DMS153 (cell line): ENCODE measurements at places on chromosomes 13 and 19.

GRCh38 chr19:2577722-2578335, 101.9 kb downstream of the GADD45B start:
- DNase-seq, result no peak

DNA sequence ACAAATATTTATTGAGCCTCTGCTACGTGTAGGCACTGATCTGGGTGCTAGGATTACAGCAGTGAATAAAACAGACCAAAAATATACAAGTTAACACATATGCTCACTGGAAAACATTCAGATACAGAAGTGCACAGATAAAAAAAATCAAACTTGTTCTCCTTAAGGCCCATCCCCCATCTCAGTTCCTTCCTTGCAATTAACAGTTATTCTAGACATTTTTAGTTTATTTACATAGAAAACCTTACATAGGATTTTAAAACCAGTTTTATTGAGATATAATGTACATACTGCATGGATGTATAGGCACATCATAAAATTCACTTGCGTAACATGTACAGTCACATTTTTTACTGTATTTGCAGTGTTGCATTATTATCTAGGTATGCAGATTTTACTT, 36.5 kb upstream of the HMGB1 start:
- no peak for DNase-seq

- DNase-seq, result no peak
These were observed 696.3 kb upstream of the SLC10A2 start for GRCh38 chr13:103762523-103762922.

- no peak for DNase-seq
These were observed 6.2 kb downstream of the SULT2B1 start for GRCh38 chr19:48558018-48558684.

- no peak for DNase-seq
These were observed 263.4 kb downstream of the POU4F1 start for GRCh38 chr13:78339927-78340326.

DNA sequence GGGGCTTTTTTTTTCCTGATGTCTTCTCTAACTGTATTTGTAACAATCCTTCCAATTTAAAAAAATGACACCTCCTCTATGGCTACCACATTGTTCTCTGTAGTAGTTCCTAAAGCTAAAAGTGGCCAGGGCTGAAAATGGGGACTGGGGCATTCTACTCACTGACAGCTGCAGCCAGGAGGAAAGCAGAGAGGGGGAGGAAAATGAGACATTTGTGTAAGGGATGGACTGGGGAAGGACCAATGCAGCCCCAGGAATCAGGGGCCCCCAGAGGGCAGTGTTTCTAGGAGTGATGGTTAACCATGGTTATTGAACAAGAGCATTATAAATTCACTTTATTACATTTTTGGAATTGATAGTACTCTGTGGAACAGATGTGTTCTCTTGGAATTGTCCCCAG, 34.3 kb upstream of the C1QTNF9 start:
- no peak for DNase-seq

- no peak for DNase-seq
These were observed 14.0 kb downstream of the ADGRE5 start for GRCh38 chr19:14395262-14395661.

- DNase-seq, result no peak
These were observed 65.4 kb downstream of the TUBGCP3 start for GRCh38 chr13:112522578-112522977.

DNA sequence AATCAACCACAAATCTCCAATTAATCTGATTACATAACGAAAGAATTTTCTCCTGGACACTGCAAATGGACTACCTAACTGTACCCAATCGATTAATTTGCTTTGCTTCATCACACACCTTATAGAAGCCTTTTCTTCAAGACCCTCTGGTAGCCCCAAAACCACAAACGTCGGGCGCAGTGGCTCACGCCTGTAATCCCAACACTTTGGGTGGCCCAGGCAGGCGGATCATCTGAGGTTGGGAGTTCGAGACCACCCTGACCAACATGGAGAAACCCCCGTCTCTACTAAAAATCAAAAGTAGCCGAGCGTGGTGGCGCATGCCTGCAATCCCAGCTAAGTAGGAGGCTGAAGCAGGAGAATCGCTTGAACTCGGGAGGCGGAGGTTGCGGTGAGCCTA, 42.9 kb upstream of the ZNF429 start:
- DNase-seq, result no peak

GRCh38 chr19:10431254-10431942, 11.1 kb downstream of the PDE4A start:
- DNase-seq, result no peak

DNA sequence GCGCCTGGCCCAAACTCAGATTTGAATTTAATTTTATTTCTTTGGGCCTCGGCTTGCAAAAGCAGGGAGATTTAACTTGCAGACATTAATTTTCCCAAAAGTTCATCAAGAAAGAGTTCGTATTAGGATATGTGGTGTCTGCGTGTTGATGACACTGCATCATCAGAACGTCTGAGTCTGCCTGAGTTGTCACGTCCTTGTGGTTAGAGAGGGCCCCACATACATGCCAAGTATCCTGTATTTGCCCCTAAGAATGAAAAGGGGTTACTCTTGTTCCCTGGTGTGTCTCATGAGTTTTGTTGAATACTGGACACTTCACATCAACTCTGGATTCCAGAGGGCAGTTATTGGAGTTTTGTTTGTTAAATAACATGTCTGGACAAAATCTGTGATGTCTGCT, 5.6 kb upstream of the TEX29 start:
- no peak for DNase-seq

GRCh38 chr19:19532806-19533701, 4.3 kb downstream of the YJEFN3 start:
- no peak for DNase-seq

- DNase-seq, result no peak
These were observed 28.5 kb downstream of the TRPM4 start for GRCh38 chr19:49186108-49186507.

DNA sequence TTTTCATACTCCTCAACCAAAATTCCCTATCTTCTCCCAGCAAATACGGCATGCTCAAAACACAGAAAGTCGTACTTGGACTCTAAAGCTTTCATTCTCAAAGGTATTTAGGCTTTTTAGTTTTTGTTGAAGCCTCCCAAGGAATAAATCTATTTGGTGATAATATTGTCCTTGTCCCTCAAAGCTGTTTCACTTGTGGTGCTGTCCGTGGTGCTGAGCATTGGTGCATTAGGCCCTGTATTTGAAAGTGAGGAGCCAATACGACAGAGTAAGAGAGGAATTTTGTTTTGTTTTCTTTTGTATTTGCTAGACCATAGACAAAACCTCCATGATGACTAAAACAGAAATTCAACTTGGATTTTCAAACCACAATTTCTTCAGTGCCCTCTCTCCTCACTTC, 3.2 kb upstream of the LGALS13 start:
- DNase-seq, result no peak

- no peak for DNase-seq
These were observed 14.8 kb upstream of the LGALS13 start for GRCh38 chr19:39587496-39587895.

DNA sequence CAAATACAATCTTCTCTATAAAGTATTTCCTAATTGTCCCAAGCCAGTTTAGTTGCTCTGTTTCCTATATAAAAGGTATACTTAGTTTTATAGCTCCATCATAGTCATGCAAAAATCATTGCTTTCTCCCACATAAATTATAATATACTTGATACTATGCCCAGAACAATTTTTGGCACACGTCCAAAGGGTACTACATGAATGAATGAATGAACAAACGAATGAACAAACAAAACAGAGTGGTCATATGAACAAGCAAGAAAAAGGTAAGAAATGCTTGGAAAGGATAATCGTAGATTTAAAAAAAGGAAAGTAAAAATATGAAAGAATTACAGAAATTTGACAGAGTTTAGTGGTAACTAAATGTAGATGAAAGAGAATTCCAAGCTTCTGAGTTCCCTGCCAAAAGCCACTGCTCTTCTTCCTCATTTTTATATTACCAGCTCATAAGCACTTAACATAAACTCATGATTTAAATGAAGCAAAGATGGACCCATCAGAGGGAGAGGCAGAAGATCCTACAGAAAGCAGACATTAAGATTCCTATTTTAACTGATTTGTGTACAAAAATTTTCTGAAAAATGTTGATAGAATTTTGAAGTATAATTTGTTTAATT, 123.2 kb downstream of the ENOX1 start:
- DNase-seq, result no peak

DNA sequence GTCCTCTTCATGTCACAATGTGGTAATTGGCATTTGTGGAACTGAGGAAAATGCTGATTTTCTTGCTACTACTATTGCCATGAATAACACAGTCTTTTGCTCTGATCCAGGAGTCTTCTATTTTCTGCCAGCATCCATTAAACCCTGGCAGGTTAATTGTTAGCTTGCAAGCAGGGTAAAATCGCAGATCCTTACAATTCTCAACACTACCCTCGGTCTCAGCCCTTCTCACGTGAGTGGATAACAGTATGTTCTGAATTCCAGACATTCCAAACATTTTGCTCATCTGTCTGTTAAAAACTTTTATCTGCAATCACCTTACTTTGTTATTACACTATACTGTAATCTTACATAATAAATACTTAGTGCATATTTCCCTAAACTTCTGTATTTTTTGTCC, 251.3 kb upstream of the ATXN8OS start:
- no peak for DNase-seq

DNA sequence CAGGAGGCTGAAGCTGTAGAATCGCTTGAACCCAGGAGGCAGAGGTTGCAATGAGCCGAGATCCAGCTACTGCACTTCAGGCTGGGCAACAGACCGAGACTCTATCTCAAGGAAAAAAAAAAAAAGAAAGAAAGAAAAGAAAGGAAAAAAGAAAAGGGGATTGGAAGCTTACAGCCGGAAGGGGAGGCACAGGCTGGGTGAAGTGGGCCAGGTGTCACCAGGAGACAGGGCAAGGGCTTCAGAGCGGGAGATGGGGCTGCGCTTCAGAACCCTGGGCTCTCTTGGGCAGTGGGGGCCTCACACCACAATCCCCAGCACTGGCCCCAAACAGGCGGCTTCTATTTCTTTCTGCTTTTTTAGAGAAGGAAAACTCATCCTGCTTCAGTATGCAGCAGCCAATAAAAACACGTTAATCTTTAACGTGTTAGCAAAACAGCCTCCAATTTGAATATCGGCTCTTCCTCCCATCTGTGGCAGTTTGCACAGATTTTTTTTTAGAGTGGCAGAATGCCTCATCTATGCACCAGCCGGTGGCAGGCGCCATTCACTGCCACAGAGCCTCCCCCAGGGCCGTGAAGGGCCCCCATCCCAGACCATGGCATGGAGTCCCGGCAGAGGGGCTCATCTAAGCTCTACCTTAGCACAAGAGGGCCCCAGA, 46.6 kb upstream of the C19orf12 start:
- DNase-seq, result no peak

DNA sequence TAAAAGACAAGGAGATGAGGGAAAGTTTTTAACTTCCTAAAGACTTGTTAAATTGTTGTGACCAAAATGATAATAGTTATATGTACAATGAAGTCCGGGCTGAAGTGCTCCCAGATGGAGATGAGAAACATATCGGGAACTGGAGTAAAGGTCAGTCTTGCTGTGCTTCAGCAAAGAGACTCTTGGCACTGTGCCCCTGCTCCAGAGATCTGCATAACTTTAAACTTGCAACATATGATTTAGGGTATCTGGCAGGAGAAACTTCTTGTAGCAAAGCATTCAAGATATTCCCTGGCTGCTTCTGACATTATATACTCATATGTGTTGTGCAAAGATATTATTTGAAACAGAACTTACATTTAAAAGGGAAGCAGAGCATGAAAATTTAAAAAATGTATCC, 786.6 kb upstream of the SLITRK6 start:
- no peak for DNase-seq

DNA sequence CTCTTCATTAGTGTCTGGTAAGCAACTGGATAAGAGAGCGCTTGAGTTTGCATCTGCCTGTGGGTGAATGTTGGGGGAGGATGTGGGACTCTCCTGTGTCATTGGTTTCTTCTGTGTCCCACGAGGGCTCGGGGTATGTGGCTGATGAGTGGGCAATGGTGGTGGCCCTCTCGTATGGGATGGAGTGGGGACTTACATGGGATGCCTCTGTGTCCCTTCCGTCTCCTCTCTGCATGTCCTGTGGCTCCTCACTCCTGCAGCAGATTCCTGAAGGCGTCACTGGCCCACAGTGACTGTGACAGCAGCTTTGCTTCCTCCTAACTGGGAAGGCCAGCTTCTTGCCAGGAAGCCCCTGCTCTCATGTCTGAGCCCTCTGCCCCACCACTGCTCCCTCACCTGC, 2.6 kb upstream of the LRP3 start:
- DNase-seq, result no peak

DNA sequence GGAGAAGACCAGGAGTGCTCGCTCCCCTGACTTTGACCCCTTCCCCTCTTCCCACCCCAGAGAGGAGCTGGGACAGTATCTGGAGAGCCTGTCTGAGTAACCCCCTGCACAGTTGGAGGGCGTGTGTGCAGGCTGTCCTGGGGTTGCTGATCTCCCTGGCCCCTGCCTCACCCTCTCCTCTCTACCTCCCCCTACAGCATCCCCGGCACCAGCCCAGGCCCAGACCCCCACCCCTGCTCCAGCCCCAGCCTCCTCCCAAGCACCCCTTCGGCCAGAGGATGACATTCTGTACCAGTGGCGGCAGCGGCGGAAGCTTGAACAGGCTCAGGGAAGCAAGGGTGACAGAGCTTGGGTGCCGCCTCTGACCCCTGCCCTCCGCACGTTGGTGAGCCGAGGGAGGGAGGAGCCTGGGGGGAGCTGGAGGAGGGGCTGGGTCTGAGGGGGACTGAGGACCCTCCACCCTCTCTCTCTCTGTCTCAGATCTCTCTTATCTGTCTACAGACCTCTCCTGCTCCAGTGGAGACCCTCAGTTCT, 8.7 kb downstream of the PROSER3 start:
- no peak for DNase-seq

DNA sequence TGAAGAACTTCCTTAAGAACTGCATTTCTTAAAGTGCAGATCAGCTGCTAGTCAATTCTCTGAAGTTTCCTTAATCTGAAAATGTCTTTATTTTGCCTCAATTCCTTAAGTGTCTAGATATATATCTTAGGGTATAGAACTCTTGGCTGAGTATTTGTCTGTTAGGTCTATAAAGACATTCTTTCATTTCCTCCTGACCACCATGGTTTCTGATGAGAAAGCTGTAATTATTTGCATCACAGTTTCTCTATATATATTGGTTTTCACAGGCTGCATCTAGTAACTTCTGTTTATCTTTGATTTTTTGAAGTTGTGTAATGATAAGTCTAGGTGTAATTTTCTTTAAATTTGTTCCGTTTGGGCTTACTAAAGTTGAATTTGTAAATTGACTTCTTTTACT, 15.2 kb downstream of the NDFIP2 start:
- DNase-seq, result no peak

DNA sequence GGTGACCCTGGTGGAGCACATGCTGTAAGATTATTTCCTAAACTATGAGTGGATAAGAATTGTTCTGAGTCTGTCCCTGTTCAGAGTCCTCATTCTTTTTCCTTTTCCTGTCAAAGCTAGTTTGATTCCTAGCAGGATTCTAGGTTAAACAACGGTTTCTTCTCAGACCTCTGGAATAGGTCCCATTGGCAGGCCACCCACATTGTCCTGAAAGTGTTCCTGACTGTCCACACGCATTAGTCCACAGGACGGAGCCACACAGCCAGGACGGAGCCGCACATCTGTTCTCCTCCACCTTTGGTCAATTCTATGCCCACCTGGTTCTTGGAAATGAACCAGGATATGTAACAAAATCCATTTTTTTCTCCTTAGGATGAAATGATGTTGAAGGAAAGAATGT, 46.1 kb downstream of the ANKRD10 start:
- no peak for DNase-seq

- no peak for DNase-seq
These were observed 13.4 kb downstream of the TM6SF2 start for GRCh38 chr19:19259741-19260140.
